ENCODE measurements at places on chromosomes 2 and 18. TPM values are rescaled to one million over a fixed set of nuclear protein-coding genes. Genes with fewer than 3 reads are reported as not detected.

GRCh38 chr2:33336036-33336625 is 140.3 kb upstream of the RASGRP3 start:
- no peak overlapping the region for H3K4me3 ChIP-seq
- no peaks in the 10 kb centered on the region for H3K27me3 ChIP-seq
- no peak for DNase-seq
- H3K36me3 ChIP-seq: no peaks in the 10 kb centered on the region

ALPP gene
- 0.62 TPM for total RNA-seq

IL36A gene
- total RNA-seq: not detected

RFTN2 gene
- total RNA-seq: 13.1 TPM

DNA sequence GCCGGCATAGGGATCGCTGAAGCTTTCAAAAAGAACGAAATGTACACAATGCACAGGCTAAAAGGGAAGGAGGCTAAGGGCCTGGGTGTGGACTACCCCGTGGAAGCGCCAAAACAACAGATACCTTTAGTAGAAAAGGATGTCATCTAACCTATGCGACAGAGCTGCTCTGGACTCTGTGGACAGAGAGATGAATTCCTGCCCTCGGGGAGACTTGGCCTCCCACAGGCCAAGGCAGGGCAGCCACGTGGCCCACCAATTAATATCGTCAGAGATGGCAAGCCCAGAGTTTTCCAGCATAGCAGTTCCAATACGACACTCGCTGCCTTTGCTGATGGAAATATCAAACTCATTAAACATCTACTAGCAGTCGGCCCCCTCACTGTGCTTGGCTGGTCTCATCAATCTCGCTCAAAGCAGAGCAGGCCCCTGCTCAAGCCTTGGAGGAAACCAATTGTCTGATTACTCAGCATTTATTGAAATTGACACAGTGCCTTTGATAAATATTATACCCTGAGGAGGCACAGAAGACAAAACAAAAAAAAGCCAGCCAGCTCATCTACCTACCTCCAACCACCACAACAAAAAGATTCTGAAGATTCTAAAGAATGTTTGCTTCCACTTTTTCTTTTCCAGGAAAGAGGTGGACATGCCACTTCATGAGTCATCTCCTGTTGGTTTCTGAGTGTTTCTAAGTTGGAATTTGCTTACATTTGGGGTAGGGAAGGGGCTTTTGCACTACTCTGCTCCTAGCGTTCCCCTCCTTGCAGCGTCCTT is 79.0 kb upstream of the ACAA2 start:
- DNase-seq: no peak
- no peaks in the 10 kb centered on the region for H3K4me1 ChIP-seq
- H3K4me3 ChIP-seq: no peak overlapping the region

GRCh38 chr2:127451981-127452380 is 33.8 kb downstream of the PROC start:
- H3K27me3 ChIP-seq: no peaks in the 10 kb centered on the region
- H3K4me3 ChIP-seq: no peak overlapping the region
- H3K36me3 ChIP-seq: no peaks in the 10 kb centered on the region
- no peak for DNase-seq
- H3K4me1 ChIP-seq: no peaks in the 10 kb centered on the region
- H3K27ac ChIP-seq: no peak overlapping the region

RAB6C gene
- total RNA-seq: not detected

ABCG8 gene
- not detected for total RNA-seq

DNA sequence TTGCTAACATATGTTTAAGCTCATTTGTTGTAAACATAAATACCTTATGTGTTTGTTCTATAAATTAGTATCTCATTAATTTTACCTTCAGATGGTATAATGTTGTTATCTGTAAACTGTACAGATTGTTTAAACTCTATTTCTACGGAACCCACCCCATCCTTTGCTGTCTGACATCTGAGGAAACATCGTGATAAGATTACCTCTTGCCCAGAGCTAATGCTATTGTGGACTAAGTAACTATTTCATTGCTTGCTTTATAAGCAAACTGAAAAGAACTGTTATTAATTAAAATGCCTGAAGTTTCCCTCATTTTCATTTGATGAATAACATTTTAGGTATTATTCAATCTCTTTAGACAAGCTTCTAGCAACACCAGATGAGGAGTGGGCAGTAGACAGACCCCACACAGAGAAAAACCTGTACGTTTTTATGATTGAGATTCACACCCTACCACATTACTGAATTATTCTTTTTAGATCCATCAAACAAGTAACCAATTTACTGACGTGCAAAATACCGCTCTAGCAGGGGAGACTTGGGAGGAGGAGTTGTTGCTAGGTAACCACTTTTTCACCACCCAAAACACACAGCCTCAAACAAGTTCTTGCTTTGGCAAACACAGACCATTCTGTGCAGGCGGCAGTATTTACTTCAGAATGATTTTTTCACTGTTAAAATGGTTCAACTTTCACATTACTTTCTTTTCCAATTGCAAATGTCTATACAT is 1.9 kb upstream of the SYT4 start:
- no peaks in the 10 kb centered on the region for H3K4me1 ChIP-seq
- no peak for DNase-seq
- no peak overlapping the region for H3K4me3 ChIP-seq
- no peaks in the 10 kb centered on the region for H3K27me3 ChIP-seq

DNA sequence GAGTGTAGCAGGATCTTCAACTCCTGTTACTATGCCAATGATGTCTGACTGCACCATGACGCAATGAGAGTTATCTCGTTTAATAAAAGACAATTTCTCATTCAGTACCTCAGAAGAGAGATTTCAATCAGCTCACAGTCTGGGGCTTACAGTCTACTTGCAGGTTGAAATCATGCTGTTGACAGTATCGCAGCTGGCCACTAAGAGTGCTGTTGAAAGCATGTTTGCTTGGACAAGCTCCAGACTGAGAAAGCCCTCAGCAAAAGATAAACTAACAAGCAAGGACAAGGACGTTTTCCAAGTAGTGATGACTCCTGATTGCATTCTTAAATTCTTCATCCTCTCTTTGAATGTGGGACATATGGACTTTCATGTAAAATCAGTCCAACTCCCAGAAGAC is 145.2 kb upstream of the SYT4 start:
- no peaks in the 10 kb centered on the region for H3K4me1 ChIP-seq
- H3K4me3 ChIP-seq: no peak overlapping the region
- H3K27me3 ChIP-seq: no peaks in the 10 kb centered on the region
- no peaks in the 10 kb centered on the region for H3K36me3 ChIP-seq
- H3K27ac ChIP-seq: no peak overlapping the region

CLEC4F gene
- total RNA-seq: 5.0 TPM

DNA sequence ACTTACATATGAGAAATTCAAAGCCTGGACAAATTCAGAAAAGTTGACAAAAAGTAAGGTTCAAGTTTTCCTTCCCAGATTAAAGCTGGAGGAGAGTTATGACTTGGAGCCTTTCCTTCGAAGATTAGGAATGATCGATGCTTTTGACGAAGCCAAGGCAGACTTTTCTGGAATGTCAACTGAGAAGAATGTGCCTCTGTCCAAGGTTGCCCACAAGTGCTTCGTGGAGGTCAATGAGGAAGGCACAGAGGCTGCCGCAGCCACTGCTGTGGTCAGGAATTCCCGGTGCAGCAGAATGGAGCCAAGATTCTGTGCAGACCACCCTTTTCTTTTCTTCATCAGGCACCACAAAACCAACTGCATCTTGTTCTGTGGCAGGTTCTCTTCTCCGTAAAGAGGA is 17.0 kb downstream of the SERPINB8 start:
- no peak for DNase-seq
- no peak overlapping the region for H3K4me3 ChIP-seq
- no peak overlapping the region for H3K27ac ChIP-seq
- no peaks in the 10 kb centered on the region for H3K36me3 ChIP-seq
- no peaks in the 10 kb centered on the region for H3K27me3 ChIP-seq
- H3K4me1 ChIP-seq: no peaks in the 10 kb centered on the region

DNA sequence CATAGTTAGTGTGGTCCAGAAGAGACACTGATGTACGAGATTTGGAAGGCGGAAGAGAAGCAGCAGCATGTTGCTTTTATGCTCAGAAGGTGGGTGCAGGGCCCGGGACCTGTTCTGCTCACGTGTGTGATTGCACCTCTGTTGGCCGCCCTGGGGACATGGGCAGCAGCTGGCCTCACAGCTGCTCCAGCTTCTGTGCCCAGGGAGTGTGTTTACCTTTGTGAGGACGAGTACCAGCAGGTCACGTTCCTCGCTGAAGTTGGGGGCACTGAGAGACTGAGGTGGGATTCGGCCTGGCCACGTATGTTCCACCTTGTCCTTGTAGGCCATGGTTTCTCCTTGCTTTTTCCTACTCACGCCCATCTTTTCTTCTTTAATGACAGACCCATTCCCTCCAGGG is 86.3 kb downstream of the PMAIP1 start:
- H3K27ac ChIP-seq: no peak overlapping the region
- H3K4me3 ChIP-seq: no peak overlapping the region
- DNase-seq: no peak
- no peaks in the 10 kb centered on the region for H3K4me1 ChIP-seq

GRCh38 chr2:60837123-60837522 is 44.3 kb upstream of the REL start:
- no peaks in the 10 kb centered on the region for H3K36me3 ChIP-seq
- no peaks in the 10 kb centered on the region for H3K27me3 ChIP-seq
- H3K4me3 ChIP-seq: no peak overlapping the region
- no peak for DNase-seq
- H3K27ac ChIP-seq: no peak overlapping the region

DNA sequence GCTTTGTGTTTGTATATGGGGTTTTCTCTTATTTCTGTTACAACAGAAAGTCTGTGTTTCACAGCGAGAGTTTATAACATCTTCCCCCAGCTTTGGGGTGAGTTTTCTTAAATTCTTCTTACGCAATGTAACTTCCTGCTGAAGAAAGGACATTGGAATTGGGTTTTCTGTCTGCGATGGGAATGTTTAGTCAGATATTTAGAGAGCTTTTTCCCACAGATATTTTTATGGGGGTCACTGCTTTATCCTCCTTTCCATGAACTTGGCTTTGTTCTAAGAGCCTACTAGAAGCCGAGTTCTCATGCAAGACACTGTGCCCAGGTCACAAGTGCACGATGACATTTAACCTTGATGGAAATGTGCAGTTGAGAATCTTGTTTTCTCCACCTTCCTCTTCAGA is 22.1 kb downstream of the B3GNT2 start:
- H3K4me1 ChIP-seq: peaks cover 12% of the 10 kb centered on the region
- no peaks in the 10 kb centered on the region for H3K36me3 ChIP-seq
- DNase-seq: no peak
- H3K27ac ChIP-seq: peak overlapping the region; percentile 78
- no peak overlapping the region for H3K4me3 ChIP-seq
- H3K27me3 ChIP-seq: no peaks in the 10 kb centered on the region

UGT1A5 gene
- total RNA-seq: not detected

DNA sequence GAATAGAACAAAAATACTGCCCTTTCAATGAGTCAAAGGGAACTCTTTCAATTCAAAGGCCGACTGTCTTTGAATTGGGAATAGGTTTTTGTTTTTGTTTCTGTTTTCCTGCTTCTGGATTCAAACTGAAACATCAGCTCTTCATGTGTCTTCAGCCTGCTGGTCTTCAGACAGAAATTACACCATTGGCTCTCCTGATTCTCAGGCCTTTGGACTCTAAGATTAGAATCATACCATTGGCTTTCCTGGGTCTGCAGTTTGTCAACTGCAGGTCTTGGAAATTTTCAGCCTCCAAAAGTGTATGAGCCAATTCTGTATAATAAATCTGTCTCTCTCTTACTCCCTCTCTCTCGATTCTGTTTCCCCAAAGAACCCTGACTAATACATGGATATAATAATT is 31.1 kb downstream of the CTLA4 start:
- no peaks in the 10 kb centered on the region for H3K36me3 ChIP-seq
- H3K4me3 ChIP-seq: no peak overlapping the region
- H3K4me1 ChIP-seq: no peaks in the 10 kb centered on the region
- peak overlapping the region; percentile 59 for H3K27ac ChIP-seq
- no peak for DNase-seq
- H3K27me3 ChIP-seq: no peaks in the 10 kb centered on the region

- no peak overlapping the region for H3K4me3 ChIP-seq
- H3K27me3 ChIP-seq: no peaks in the 10 kb centered on the region
- H3K36me3 ChIP-seq: no peaks in the 10 kb centered on the region
- H3K4me1 ChIP-seq: no peaks in the 10 kb centered on the region
- H3K27ac ChIP-seq: no peak overlapping the region
These were observed 3.5 kb downstream of the RSAD2 start for GRCh38 chr2:6881046-6881445.

GRCh38 chr2:54206596-54206995 is 49.4 kb downstream of the TSPYL6 start:
- H3K36me3 ChIP-seq: no peaks in the 10 kb centered on the region
- H3K27ac ChIP-seq: no peak overlapping the region
- H3K4me1 ChIP-seq: peaks cover 7% of the 10 kb centered on the region
- DNase-seq: no peak
- H3K27me3 ChIP-seq: no peaks in the 10 kb centered on the region

DNA sequence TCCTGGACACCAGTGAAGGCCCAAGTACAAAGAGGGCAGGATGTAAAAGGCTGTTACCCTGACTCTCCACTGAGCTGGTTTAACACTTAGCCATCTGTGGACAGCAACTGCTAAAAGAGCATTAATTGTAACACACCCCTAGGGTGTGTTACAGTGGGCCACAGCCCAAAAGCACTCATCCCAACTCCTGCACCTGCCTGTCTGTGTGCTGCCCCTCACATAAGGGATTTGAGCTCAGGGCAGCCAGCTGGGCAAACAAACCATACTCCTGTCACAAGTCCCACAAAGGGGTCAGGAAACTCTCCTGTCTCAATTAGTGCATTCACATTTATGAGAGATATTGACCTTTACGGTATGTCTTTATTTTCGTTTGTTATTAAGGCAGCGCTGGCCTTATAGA is 833.1 kb upstream of the NXPH2 start:
- no peaks in the 10 kb centered on the region for H3K36me3 ChIP-seq
- H3K27me3 ChIP-seq: no peaks in the 10 kb centered on the region
- no peaks in the 10 kb centered on the region for H3K4me1 ChIP-seq

GRCh38 chr18:59810735-59811520 is 88.9 kb upstream of the PMAIP1 start:
- no peak overlapping the region for H3K4me3 ChIP-seq
- no peak overlapping the region for H3K27ac ChIP-seq
- H3K27me3 ChIP-seq: no peaks in the 10 kb centered on the region
- no peaks in the 10 kb centered on the region for H3K36me3 ChIP-seq
- DNase-seq: no peak
